Activated CD4-positive, alpha-beta T cell treated with anti-CD3 and anti-CD28 coated beads for 24 hours (primary cell): ENCODE measurements at places on chromosomes 7 and 10.

DNA sequence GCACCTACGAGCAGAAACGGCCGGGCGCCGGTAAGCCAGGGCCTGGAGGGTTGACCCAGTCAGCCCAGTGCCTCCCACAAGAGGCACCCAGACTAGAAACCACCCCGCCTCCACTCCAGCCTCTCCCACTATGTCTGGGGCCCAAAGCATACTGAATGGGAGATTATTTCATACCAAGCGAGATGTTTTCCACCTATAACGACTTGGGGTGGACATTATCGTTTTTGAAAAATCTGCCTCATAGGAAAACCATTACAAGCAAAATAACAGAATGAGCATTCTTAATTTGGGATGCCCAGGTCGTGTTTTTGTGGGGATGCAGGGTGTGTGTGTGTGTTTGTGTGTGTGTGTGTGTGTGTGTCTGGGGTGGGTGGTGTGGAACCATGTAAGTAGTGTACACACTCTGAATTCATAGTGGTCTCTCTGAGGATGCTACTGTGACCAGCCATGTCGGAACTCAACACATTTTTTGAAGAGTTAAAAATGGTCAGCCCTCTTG lies 1.6 kb downstream of the HOXA6 start:
- no peak for DNase-seq

GRCh38 chr10:77247031-77247990 lies 390.3 kb downstream of the KCNMA1 start:
- no peak for DNase-seq

- DNase-seq: no peak
Observed at GRCh38 chr7:100706672-100707311, 871 bp downstream of the POP7 start.

GRCh38 chr10:6399231-6399741 lies 180.8 kb downstream of the PRKCQ start:
- no peak for DNase-seq

DNA sequence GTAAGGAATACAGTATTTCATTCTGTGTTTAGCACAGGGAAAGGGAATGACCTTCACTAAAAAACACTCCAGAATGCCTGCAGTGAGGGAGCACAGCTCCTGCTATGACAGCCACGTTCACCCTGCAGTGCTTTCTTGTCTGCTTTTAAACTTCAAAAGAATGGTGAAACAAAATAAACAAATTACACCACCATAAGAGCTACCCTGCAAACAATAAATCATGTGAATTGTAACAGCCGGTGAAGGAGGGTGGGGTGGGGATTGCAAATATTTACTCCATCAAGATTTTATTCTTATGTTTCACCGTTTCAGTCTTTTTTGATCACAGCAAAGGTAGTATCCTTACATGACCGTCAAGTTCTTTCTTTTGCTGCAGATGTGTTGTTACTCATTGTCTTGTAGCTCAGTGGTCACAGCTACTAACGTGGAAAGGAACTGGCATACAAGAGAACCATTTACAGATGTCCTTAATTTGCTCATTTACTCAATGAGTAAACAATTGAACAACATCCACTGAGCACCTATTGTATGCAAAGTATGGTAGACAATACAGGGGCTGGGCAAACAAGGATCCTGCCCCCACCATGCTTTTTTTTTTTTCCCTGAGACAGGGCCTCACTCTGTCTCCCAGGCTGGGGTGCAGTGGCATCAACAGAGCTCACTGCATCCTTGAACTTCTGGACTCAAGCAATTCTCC lies 4.1 kb upstream of the CHN2 start:
- no peak for DNase-seq

GRCh38 chr10:56728349-56728748 lies 367.3 kb upstream of the ZWINT start:
- DNase-seq: no peak

GRCh38 chr7:108265007-108265406 lies 134.8 kb upstream of the LAMB4 start:
- no peak for DNase-seq

GRCh38 chr10:132354356-132355094 lies 22.5 kb downstream of the LRRC27 start:
- no peak for DNase-seq

GRCh38 chr7:95972523-95972922 lies 200.2 kb downstream of the DYNC1I1 start:
- DNase-seq: no peak

DNA sequence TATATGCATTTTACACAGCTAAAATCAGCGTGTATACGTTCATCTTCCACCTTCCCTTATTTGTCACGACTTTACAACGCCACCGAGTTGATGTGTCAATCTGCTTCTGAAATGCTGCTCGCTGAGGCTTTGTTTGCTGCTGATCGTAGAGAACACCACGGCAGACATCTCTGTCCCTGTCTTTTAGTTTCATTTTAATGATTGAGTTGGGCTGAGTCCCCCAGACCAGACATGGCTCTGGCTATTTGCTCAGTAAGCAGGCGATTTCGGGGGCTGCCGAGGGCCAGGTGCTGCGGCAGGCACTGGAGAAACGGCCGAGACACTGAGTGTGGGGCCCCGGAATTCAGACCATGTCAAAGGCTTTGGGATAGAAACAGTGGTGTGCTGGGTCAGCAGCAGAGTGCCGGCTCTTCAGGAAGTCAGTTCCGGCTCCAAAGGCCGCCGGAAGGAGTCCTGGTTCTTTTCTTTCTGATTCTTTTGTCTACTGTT lies 5.0 kb downstream of the LRRC27 start:
- DNase-seq: no peak

- DNase-seq: no peak
Observed at GRCh38 chr10:35226507-35226906, 99.9 kb downstream of the CREM start.

DNA sequence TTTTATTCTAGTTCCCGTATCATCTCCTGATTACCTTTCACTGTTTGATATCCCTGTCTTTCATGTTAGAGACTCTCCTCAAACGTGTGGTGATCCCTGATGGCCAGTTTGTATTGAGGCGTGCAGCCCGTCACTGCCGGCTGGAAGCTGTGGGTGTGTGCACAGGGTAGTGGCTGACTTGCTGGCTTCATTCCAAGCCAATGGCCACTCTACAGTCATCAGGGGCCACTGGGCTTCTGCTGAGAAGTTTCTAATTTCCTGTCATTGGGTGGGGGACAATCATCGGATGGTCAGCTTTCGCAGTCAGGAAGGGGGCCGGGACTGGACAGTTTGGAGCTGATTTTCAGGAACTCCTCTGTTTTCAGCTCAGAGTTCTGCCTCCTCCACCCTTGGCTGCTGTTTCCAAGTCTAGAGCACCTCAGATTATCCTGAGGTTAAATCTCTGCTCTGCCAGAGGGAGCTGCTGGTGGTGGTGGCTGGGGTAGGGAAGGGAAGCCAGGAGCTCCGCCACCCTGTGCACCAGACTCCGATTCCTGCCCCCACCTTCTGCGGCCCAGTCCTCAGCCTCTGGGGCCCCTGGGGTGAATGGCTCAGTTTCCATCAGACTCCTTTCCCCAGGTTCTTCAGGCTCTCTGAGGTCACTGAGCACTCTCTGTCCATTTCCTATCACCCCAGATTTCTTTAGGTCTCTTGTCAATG lies 34.9 kb downstream of the BAIAP2L1 start:
- no peak for DNase-seq

- DNase-seq: no peak
Observed at GRCh38 chr10:103836861-103837260, 18.5 kb downstream of the SH3PXD2A start.

DNA sequence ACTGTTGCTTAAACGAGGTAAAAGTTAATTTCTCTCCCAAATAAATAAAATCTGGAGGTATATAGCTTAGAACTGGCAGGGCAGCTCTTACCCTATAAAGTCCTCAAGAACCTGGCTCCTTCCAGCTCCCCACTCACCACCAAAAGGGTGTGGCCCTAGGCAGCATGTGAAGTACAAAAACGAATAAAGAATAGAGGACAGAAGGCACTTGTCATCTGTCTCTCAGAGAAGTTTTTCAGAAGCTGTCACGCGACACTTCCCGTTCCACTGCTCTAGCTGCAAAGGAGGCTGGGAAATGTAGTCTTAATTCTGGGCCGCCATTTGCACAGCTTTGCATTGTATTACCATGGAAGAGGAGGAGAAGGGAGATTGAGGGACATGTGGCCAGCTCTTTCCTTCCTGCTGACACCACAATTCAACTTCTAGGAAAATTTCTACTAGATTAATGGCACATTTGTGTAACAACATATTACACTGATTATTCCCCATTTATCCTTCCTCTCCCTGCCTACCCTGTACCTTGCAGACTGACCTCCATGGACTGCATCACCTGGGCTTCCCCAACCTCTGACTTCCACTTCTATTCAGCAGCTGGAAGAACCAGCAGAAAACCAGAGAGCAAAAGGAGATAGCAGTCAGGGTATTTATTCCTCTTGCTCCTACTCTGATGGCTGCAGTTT lies 62.2 kb downstream of the CCDC71L start:
- peak; percentile 26 for DNase-seq

- no peak for DNase-seq
Observed at GRCh38 chr7:22990588-22990949, 23.4 kb downstream of the HYCC1 start.

- DNase-seq: no peak
Observed at GRCh38 chr7:14069961-14070360, 80.5 kb upstream of the ETV1 start.

DNA sequence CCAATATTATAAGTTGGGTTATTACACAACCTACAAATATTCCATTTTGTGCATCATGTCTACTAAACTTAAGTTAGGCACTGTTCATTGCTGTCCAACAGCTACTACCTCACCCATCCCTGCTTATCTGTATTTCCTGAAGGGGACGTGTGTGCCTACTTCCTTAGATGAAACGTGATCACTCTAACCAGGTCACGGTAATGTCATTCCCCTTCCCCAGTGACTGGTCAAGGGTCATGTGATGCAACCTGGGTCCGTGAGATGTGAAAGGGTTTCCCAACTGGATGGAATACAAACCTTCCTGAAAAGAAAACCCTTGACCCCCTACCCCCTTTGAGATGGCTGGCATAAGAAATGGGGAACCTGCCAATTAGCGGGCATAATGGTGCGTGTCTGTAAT lies 1.6 kb upstream of the NSMCE4A start:
- DNase-seq: no peak

- no peak for DNase-seq
Observed at GRCh38 chr7:117171106-117171505, 151.8 kb downstream of the WNT2 start.
